ENCODE measurements at places on chromosomes 6 and 20.

GRCh38 chr6:53566755-53567154 is 21.9 kb upstream of the GCLC start:
- no peak for DNase-seq

GRCh38 chr6:14619419-14619781 is 501.8 kb downstream of the CD83 start:
- no peak for DNase-seq

DNA sequence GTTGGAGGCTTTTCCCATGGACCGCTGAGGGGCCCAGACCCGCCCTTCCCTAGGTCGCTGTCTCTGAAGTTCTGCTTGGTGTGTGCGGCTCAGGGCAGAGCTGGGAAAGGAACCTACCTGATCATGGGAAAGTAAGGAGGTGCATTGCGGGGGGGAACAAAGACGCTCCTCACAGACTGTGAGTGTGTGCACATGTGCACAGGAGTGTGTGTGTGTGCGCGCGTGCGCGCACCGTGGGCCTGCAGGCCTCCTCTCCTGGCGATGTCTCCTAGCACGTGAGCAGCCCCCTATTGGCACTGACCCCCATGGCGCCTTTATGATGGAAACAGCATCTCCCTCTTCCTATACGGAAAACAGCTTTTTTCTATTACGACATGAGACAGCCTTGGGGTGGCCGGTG is 224.1 kb downstream of the TAF4 start:
- no peak for DNase-seq

DNA sequence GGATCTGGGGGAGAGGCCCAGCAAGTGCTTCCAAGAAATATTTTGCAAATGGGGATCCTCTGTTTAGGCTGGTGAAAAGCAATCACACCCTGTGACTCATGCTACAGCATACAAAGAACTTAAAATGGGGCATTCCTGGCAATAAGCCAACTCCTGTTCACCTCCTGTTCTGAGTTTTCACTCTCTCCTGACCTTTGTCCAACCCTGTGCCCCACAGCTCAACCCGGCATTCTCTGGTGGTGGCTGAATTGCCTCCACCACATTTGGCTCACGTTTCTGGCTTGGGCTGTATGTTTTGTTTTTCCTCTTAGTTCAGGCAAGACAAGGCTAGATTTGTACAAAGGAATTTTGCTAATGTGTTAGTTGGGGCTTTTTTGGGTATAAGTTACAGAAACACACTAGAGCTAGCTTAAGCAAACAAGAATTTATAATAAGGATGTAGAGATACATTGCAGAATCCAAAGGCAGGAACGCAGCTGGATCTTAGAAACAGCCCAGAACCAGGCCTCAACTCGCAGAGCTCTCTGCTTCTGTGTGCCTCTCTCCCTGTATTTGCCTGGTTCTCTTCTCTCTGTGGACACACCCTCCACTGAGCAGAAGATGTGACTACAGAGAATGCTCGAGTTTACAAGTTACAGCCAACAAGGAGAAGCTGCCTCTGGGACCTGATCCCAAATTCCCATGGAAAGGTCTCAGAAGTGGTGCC is 9.4 kb downstream of the ABCC10 start:
- DNase-seq: no peak

- DNase-seq: no peak
Observed at GRCh38 chr6:16802071-16802470, 40.8 kb upstream of the ATXN1 start.

DNA sequence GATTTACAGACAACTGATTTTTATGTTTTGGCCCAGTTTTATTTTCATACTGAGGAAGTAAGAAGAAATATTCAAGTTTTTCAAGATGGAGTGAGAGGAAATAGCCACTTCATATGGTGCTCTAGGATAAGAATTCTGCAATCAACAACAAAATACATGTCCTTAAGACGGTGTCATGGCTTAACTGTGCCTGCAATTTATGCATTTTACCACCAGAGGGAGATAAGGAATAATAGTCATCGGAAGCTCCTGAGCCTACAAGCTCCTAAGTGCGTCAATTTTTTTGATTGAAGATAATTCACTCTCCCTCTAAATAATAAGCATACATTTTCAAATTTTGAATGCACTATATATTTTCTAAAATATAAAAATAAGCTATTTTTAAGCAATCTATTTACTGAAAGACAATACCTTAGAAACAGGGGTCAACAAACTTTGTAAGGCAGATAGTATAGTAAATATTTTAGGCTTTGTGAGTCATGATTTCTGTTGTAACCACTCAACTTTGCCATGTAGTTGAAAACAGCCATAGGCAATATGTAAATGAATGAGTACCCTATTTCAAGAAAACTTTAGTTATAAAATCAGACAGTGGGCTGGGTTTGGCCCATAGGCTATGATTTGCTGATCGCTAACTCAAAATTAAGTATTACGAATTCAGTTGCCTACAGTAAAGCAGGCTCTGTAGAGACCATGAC is 230.9 kb upstream of the DTNBP1 start:
- no peak for DNase-seq

GRCh38 chr6:170404036-170404435 is 97.5 kb downstream of the FAM120B start:
- DNase-seq: no peak

DNA sequence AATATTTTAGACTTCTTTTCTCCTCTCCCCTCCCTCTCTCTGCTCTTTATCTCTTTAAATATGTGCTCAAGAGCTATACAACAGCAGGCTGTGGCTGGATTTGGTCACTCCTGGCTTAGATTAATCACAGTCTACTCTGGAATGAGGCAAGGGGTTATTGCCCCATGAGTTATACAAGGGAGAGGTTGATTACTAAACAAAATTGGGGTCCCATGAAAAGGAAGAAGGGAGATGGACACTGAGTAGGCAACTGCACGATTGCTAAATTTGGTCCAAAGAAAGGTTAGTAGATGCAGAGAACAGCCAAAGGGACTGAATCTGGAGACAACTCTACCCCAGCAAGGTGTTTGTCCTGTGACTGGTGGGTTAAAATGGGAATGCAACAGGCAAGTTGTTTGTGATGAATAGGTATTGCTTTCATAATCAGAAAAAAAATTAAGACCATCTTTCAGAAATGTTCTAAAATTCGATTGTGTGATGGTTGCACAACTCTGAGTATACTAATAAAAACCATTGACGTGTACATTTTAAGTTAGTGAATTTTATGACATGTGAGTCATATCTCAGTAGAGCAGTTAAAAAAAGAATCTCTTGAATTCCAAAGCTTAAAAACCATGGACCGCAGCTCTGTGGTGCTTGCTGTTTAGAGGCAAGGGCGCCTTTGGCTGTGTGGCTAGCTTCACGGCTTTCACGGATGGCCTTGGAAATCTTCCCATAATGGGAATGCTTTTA is 57.1 kb downstream of the KIZ start:
- no peak for DNase-seq

GRCh38 chr6:139551376-139551775 is 176.9 kb upstream of the CITED2 start:
- no peak for DNase-seq

- DNase-seq: no peak
Observed at GRCh38 chr6:45054610-45055009, 273.5 kb upstream of the RUNX2 start.

DNA sequence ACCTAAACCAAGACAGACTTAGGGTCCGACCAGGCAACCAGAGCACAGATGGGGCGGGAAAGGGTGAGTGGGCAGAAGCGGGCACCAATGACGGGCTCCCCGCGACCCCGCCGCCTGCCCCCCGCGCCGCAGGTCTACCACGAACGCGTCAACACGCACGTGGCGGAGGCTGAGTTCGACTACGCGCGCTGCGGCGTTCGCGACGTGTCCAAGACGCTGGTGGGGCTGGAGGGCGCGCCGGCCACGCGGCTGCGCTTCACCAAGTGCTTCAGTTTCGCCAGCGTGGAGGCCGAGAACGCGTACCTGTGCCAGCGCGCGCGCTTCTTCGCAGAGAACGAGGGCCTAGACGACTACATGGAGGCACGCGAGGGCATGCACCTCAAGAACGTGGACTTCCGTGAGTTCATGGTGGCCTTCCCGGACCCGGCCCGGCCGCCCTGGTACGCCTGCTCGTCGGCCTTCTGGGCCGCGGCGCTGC is 5.1 kb downstream of the TMEM151B start:
- DNase-seq: no peak

- no peak for DNase-seq
Observed at GRCh38 chr6:54063228-54063539, 48.1 kb upstream of the MLIP start.

DNA sequence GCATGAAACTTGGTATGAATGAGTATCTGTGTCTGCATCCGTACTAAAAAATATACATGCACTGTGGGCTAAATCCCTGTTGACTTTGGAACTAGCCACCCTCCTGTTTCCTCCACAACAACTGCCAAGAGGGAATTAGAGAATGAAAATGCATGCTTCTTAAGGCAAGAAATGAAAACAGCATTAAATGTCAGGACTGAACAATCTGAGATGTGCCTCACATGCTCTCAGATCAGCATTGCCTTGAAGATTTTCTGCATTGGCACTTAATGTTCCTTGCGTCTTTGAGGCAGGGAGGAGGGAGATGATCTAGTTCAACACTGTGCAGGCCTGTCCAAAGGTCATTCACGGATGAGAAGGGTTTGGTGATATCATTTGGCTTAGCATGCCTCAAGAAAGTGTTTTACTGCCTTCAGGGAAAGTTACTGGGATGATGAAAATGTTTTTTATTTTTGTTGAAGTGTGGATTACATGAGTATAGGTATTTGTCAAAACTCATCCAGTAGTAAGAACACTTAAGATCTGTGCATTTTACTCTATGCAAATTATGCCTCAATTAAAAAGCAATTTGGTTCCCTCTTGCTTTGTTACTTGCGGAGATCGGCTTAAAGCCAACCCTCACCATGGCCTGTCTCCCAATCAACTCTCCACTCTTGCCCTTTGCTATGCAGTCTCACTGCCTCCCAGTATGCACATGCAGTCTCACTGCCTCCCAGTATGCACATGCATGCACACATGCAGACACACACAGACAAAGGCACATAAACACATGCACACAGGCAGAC is 47.5 kb upstream of the RIN2 start:
- DNase-seq: no peak

GRCh38 chr6:87794922-87795885 is 93.2 kb upstream of the AKIRIN2 start:
- no peak for DNase-seq

- DNase-seq: no peak
Observed at GRCh38 chr20:2283706-2284423, 11.9 kb upstream of the TGM3 start.

DNA sequence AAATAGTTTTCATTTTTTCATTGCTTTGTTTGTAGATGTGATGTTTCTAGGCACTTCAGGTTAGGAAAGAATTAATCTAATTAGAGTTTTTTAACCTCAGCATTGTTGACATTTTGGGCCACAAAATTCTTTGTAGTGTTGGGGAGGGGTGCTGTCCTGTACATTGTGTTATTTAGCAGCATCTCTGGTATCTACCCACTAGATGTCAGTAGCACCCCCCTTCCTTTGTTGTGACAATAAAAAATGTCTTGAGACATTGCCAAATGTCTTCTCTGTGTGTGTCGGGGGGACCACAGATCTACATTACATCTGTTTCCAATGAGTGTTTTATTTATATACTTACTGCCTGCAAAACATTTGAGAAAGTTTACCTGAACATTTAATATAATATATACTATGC is 45.6 kb downstream of the EYA4 start:
- DNase-seq: no peak

DNA sequence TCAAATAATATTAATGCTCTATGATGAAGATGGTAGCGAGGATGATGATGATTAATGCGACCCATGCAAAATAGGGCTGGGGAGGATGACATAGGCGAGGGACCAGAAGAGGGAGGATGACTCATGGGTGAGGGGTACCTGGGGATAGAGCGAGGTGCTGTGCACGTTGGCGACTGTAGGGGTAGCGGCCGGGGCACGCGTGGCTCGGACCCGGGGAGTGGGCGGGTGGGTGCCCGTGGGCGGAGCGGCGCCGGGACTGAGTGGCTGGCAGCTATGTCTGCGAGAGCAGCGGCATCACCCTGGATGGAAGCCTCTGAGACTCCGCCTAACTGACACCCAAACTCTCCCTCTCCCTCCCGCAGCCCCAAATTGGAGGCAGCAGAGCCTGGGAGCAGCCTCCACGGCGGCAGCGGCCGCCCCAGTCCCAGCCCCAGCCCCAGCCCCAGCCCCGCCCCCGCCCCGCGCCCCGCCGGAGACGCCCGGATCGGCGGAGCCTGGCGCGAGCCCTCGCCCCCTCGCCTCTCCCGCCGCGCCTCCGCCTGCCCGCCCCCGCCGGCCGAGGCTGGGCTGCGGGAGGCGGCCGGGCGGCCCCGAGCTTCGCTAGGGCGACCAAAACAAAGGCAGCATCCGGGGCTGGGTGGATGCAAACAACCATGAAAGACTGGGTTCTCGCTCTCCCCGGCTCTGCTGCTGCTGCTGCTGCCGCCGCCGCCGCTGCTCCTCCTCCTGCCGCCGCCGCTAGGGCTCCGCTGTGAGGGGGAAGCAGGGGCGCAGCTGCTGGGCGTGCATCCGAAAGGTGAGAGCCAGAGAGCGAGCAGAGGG is at the start of gene RIMS1:
TSS of gene RIMS1 (plus strand) at position 367 of the 822 bp plus-strand sequence. CDS start 474 bp downstream, outside the sequence.
- peak; percentile 77 for DNase-seq

DNA sequence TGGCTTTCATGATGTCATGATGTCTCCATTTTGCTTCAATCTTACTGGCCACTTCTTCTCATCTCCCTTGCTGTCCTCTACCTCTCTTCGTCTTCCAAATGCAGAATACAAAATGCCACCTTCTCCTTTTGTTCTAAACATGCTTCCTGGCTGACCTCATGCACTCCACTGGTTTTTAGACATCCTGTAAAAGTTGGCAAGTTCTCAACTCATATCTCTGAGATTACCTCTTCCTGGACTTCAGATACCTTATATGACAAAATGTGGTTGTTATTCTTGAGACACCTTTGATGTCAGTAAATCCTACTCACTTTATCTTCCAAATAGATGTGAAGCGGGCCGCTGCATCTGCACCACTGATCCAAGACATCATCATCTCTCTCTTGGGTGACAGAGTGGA is 212.7 kb upstream of the FOXA2 start:
- no peak for DNase-seq

DNA sequence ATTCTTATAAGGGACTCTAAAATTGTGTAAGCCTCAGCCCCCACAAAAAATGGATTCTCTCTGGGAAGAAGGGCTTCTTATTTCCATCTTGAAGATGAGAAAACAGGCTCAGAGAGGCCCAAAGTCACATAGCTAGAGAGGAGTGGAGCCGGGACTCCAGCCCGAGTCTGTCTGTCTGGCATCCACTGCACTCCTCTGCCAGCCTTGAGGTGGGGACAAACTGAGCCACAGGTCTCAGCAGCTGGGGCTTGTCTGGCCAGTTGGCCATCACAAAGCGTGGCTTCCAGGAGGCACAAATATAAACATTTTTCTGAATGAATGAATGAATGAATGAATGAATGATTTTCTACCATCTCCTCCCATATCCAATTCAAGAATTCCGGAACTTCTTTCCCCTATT is 42.9 kb upstream of the EYA2 start:
- no peak for DNase-seq

DNA sequence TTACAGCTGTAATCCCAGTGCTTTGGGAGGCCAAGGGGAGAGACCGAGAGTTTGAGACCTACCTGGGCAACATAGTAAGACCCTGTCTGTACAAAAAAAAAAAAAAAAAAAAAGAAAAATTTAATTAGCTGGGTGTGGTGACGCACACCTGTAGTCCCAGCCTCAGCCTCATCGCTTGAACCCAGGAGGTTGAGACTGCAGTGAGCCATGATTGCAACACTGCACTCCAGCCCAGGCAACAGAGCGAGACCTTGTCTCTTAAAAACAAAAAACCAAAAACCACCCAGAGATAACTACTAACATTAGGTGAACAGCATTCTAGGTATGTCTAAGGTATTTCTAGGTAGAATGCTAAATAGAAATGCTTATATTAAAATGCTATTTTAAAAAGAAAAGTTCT is 21.0 kb upstream of the PI16 start:
- no peak for DNase-seq

- peak; percentile 78 for DNase-seq
Observed at GRCh38 chr20:32358883-32359632, 927 bp downstream of the ASXL1 start.

All from nephron progenitor cell (in vitro differentiated cells).